ENCODE measurements at places on chromosomes 7 and 10.

DNA sequence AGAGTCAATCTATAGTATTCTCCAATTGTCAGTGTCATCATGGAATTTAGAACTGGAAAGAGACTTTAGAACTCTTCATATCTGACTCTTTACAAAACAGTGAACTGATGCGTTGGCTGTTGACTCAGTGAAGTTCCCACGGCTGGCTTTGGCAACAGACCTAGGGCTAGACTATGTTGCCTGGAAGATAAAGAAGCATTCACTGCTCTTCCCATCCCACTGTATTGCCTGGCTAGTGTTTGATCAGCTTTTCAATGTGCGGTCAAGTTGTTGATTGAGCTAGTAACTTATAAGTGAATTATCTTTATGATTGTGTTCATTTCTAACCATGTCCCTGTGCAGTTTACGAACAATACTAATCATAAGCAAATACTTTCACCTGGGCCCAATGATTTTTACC is 365.7 kb upstream of the LRGUK start:
- no peak for DNase-seq

DNA sequence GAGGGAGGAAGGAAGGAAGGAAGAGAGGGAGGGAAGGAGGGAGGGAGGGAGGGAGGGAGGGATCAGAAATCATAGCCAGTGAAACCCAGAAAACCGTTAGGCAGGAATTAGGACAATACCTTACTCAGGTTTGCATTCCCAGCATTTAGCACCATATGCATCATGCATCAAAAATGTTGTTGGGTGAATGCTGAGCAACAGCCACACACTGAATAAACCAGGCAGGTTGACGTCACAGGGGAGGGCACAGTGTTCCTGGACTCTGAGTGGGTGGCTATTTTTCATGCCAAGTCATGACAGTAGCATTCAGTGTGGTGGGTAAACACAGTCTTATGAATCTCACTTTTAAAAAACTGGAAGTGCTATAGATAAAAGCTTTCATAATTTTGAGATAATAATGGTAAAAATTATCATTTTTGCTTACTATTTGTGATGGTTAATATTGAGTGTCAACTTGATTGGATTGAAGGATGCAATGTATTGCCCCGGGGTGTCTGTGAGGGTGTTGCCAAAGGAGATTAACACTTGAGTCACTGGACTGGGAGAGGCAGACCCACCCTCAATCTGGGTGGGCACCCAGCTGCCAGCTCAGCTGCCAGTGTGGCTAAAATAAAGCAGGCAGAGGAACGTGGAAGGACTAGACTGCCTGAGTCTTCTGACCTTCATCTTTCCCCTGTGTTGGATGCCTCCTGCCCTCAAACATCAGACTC is 199.1 kb upstream of the PRKCQ start:
- peak; percentile 87 for DNase-seq

GRCh38 chr10:23196915-23197314 is 4.8 kb downstream of the PTF1A start:
- no peak for DNase-seq

GRCh38 chr7:109873296-109873695 is 1217.6 kb upstream of the LRRN3 start:
- DNase-seq = no peak

GRCh38 chr10:89062861-89063260 is 72.3 kb downstream of the FAS start:
- no peak for DNase-seq

GRCh38 chr10:91677911-91678310 is 45.0 kb upstream of the PPP1R3C start:
- no peak for DNase-seq

DNA sequence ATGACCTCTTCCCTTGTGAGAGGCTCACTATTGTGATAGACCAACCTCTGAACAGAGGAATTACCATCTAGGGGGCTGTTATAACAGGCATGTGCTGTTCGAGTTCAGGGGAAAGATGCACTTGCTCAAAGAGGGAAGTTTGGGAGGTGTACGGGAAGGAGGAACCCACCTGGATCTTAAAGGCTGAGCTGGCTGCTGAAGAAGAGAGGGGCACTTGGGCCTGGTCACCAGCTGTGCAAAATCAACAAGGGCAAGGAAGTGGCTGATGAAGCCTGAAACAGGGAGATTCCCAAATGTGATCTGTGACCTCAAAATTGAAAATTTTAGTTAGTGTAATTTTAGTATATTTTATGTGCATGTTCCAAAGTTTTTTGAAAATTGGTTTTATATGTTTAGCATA is 407.2 kb downstream of the AUTS2 start:
- no peak for DNase-seq

DNA sequence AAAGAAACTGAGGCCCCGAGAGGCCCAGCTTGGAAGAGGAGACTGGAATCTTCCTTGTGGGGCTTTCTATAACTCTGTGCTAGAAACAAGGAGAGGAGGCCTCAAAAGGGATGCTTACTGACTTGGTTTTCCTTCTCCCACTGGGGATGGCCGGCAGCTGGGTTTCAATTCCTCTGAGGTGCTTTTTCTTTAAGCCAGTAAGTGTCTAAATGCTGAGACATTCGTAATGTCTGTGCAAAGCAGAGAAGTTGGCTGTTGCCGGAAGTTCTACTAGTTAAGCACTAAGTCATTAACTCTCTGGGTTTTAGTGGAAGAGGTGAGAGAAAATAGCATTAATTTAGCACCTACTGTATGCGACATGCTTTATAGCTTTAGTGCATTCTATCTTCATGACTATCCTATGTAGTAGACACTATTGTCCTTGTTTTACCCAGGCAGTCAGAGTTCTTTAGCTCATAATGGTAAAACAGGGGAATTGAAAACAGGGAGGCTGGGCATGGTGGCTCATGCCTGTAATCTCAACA is 135.2 kb downstream of the RGS10 start:
- no peak for DNase-seq

- no peak for DNase-seq
These were observed 65.6 kb downstream of the PKD1L1 start for GRCh38 chr7:47882635-47883034.

DNA sequence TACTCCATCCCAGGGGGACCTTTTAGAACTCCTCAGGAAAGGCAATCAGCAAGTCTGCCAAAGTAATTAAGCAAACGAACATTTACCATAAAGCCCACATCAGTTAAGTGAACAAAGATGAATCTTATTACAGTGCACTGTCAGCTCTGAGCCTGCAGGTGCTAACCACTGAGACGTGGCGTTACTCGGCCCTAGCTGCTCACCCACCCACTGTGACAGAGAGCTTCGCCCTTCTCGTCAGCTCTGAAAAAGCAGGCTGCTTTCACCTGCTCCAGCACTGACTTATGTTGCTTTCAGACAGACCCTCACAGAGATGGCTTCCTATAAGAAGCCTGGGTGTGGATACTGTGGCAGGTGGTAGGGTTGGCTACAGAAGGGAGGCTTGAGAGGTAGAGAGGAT is 57.7 kb upstream of the KCNIP2 start:
- DNase-seq = no peak

GRCh38 chr10:64115908-64116643 is 594.9 kb downstream of the REEP3 start:
- DNase-seq = no peak

GRCh38 chr10:95286707-95287106 is 4.1 kb downstream of the PDLIM1 start:
- no peak for DNase-seq

- DNase-seq = no peak
These were observed 16.3 kb downstream of the TES start for GRCh38 chr7:116226664-116227063.

DNA sequence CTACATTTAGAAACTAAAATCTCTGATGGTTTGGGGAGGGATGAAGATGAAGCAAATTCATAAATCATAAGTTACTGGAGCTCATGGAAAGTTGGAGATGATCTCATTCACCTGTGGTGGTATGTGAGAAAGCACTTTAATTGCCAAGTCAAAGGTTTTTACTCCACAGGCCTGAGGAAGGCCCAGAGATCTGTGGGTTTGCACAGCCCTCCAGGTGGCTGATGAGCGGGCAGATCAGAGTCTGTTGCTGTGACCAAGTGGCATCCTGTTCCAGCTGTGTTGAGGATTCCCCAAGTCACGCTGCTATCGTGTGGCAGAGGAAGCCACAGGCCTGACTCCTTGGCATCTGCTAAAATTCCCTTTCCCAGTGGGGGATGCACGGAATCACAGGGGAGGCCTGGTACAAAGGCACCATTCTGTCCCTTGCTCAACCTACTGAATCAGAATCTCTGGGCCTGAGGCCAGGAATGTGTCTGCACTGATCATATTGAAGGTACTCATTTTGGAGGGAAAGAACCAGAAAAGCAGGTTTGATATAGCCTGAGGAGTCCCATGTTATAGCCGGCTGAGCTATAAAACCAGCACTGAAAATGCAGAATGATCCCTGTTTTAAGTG is 19.7 kb upstream of the DDC start:
- no peak for DNase-seq

- no peak for DNase-seq
These were observed 32.2 kb downstream of the ZCCHC24 start for GRCh38 chr10:79413196-79413595.

DNA sequence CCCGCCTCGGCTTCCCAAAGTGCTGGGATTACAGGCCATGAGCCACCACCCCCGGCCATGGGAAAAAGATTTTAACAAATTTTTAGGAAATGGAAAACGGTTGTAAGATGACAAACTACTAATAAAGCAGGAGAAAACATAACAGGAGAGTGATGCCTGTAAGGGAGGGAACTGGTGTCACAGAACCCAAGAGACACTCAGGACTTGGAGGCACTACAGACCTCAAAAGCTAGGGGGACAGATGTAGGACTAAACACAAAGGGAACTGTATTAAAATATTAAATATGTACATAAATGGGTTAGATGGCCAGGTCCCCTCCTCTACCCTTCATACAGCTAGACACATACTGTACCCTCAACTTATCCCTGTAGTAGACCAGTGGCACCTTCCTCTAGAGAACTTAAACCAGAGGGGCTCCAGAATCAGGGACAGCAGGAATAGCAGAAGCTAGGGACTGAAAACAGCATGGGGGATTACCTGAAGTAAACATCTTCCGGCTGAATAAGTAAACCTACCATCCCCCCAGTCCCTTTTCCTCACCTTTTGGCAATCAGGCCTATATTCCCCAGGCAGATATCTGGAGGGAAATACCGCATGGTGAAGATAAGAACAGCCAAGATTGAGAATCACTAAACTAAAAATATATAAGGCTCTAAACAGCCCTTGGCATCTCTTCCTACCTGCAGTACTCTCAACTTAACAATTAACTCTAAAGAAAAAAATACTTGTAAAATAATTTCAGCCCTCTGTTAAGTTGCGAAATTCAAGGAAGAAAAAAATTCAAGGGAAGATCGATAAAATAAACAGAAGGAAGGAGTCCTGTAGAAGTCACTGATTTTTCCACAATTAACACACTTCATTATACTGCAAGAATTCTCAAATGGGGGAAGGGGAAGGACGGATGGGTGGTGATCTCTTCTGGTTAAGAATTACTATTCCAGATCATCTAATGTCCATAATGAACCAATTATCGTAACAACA is 15.5 kb downstream of the TM9SF3 start:
- no peak for DNase-seq

- peak; percentile 30 for DNase-seq
These were observed 113.4 kb downstream of the BTRC start for GRCh38 chr10:101467286-101467770.

DNA sequence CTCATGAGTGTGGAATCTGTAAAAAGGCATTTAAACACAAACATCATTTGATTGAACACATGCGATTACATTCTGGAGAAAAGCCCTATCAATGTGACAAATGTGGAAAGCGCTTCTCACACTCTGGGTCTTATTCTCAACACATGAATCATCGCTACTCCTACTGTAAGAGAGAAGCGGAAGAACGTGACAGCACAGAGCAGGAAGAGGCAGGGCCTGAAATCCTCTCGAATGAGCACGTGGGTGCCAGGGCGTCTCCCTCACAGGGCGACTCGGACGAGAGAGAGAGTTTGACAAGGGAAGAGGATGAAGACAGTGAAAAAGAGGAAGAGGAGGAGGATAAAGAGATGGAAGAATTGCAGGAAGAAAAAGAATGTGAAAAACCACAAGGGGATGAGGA is 207.7 kb downstream of the ZEB1 start:
- no peak for DNase-seq

GRCh38 chr7:17104419-17104818 is 194.0 kb upstream of the AHR start:
- no peak for DNase-seq

DNA sequence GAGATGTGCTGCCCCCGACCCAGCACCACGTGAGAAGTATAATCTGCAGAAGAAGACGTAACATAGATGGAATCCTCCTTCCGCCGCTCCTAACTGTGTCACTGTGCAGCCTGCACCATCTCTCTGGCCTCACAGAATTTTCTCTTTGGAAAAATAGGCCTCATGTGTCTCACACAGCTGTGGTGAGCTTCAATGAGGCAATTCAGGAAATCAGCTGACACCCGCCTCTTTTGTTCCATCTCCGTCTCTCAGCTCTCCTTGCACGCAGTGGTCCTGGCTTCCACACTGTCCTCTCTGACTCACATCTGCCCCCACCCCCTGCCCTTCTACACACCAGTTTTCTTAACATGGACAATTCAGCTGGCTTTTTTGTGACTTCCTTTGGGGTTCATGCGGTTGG is 7.2 kb downstream of the C10orf90 start:
- peak; percentile 70 for DNase-seq

DNA sequence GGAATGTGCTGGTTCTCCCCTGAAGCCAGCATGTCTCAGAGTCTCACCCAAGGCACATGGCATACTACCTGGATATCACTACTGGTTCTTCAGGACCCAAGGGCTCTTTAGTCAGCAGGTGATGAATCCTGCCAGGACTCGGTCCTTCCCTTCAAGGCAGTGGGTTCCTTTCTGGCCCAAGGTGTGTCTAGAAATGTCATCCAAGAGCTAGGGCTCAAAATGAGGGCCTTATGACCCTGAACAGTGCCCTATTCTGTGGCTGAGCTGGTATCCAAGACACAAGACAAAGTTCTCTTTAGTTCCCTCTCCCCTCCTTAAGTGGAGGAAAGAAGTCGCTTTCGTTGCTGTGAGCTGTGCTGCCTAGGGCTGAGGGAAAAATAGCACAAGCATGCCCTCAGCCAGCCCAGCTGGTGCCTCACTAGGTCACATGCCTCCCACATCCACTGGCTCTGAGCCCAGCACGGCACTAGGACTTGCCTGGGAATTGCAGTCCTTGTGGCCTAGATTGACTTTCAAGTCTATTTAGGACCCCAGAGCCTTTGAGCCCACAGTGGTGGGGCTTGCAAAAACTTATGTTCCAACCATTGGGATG is 106.0 kb downstream of the BMS1 start:
- no peak for DNase-seq

DNA sequence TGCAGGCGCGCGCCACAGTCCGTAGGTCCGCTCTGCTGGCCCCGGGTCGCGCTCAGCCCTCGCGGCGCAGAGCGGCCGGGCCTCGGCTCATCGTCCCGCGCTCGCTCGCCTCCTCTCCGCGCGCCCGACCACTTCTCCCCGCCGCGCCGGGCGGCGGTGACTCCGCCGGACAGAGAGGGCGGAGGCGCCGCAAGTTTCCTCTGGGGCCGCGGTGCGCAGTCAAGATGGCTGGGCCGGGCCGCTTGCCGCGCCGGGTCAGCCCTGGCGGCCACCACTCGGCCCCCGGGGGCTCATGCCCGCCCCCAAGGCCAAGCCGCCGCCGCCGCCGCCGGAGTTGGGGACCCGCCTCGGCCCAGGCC is 441 bp downstream of the FZD8 start:
- DNase-seq = no peak
